Activated gamma-delta T cell treated with Interleukin-2 at 50 U/mL for 16 hours (primary cell): ENCODE measurements at places on chromosomes 12 and 14.
A peak's percentile ranks its signal among the peaks of the same experiment; 100 is the strongest.

DNA sequence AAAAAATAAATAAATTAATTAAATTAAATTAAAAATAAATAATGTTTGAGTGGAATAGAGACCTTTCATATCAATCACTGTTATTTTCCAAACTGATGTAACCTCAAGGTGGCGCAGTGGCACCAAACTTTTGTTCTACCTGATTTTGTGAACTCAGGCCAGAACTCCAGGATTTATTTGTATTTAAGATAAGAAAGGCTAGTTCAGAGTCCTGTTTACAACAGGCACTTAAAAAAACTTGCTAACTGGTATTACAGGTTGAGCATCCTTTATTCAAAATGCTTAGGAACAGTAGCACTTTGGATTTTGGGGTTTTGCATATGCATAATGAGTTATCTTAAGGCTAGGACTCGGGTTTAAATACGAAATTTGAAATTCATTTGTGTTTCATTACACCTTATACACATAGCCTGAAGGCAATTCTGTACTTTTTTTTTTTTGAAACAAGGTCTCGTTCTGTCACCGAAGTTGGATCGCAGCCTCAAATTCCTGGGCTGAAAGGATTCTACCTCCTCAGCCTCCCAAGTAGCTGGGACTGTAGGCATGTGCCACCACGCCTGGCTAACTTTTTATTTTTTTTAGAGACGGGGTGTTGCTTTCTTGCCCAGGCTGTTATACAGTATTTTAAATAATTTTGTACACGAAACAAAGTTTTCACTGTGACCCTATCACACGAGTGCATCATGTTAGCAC is 32.4 kb downstream of the YY1 start:
- no peak for DNase-seq

DNA sequence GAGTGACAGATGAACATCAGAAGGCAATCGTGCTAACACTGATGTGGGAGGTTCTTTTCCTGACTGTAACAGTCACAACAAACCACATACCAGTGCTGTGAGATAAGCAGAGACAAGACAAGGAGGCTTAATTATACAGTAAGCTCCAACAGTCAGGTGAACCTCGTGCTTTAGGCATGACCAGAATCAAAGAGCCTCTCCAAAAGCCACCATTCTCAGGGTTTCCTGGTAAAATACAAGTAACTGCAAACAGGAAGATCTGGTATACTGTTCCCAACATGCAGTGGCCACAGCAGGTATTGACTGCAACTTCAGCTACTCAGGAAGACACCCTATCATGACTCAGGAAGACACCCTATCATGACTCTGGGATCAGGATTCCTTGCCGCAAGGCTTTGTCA is 47.3 kb upstream of the GTF2A1 start:
- no peak for DNase-seq

- no peak for DNase-seq
Observed at GRCh38 chr12:124394462-124395128, 99.7 kb downstream of the RFLNA start.

- no peak for DNase-seq
Observed at GRCh38 chr12:21939435-21939834, 1.8 kb downstream of the ABCC9 start.

DNA sequence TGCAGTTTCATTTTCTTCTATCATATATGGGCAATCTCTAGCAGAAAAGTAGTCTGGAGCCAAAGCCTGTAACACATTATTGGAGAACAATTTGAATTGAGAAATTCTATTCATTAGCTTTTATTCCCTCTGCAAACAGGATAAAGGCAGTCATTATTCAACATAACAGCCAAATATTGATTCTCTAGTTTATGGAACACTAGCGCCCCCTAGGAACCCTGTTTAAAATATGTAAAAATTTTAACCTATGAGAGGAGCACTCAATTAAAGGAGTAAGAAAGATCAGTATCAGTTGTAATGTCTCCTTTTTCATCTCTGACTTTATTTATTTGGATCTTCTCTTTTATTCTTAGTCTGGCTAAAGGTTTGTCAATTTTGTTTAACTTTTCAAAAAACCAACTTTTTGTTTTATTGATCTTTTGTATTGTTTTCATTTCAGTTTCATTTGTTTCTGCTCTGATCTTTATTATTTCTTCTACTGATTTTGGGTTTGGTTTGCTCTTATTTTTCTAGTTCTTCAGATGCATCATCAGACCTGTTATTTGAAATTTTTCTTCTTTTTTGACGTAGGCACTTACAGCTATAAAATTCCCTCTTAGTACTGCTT is 4.8 kb upstream of the LMNTD1 start:
- DNase-seq = no peak

GRCh38 chr14:56532546-56532945 is 47.1 kb upstream of the TMEM260 start:
- DNase-seq = no peak

- no peak for DNase-seq
Observed at GRCh38 chr14:36856095-36856878, 194.6 kb downstream of the PAX9 start.

- DNase-seq = no peak
Observed at GRCh38 chr12:124361074-124361970, 66.4 kb downstream of the RFLNA start.

- DNase-seq = no peak
Observed at GRCh38 chr12:80556566-80556965, 112.5 kb downstream of the PTPRQ start.

GRCh38 chr14:54929556-54929955 is 26.9 kb upstream of the GCH1 start:
- no peak for DNase-seq

- DNase-seq = no peak
Observed at GRCh38 chr14:20622816-20623291, 18.6 kb downstream of the OR6S1 start.

- peak; percentile 20 for DNase-seq
Observed at GRCh38 chr14:100025111-100025510, 40.1 kb upstream of the EVL start.

DNA sequence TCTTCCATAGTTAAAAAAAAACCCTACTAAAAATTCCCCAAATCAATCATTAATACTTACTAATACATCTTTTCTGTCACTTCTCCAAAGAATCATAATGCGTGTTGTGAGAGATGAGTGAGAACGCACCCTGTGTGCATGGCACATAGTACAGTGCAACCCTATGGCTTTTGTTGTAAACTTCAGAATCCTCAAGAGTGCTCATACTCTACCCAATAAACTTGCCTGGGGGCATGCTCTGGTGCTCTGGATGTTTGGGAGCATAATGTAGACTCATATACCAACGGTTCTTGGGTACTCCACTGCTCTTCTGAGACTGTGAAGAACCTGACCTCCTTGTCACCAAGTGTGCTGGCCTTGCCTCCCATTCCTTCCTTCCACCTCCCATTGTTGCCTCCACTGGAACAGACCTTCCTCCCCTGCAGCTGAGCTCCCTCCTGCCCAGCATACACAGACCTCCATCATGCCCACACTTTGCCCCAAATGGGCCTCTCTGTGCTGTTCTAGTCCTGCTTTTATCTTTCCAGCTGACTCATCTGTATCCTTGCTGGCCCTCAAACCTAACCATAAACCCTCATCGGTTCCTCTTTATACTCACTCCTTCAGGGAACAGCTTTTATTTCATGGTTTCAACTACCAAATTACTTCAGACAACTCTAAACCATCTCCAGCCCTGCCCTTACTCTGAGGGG is 8.9 kb downstream of the DCP1B start:
- DNase-seq = no peak

GRCh38 chr14:40525314-40525713 is 1081.4 kb upstream of the LRFN5 start:
- no peak for DNase-seq

DNA sequence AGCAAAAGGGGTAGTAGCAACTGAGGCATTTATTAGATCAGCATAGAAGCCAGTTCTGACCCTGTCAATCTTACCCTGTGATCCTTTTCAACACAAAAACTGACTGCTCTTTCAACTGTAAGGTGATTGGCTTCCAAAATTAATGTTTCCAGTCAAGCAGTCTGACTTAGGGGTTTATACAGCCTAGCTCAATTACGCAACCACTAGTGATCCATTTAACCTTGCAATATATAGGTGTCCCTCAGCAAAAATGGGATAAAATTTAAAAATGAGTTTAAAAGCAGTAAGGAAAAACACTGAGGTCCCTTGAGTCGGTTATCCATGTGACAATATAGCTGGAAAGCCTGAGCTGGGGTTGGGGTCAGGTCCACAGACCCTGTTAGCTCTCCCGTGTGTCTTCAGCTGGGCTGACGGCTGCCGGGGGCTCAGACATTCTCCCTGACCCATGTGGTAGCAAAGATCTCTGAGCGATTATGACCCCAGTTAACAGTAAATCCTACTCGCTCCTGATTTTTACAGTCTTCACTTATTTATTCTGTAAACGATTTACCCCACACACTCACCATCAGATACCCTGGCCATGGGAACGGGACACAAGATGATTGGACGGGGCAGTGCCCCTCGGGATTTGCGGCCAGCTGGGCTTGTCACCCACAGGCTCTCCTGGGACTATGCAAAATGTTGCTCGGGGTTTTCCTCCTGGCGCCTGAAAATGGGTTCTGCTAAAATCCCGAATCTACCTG is 16.6 kb downstream of the ADGRD1 start:
- DNase-seq = no peak

- DNase-seq = no peak
Observed at GRCh38 chr12:64566122-64566521, 44.2 kb upstream of the RASSF3 start.

DNA sequence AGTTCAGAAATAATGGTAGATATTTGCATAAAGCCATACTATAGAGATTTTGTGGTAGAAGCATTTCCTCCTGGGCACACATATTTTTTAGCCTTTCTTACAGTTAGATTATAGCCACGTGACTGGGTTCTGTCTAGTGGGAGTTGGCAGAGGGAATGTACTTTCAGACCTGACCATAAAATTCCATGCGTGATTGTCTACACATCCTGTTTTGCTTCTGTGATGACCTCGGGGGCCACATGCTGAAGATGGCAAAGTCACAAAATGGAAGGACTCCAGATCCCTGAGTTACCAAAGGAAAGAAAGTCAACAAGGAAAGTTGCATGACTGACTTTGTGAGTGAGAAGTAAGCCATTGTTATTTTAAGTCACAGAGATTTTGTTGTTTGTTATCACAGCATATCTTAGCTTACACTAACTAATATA is 14.6 kb upstream of the MIA2 start:
- no peak for DNase-seq
